A549 treated with ZK216348 at 1 μM for 4 hours (cell line): ENCODE measurements at places on chromosomes 1 and 21. TPM values are rescaled to one million over a fixed set of nuclear protein-coding genes. Genes with fewer than 3 reads are reported as not detected.

DDOST gene
- total RNA-seq, result 159 to 213 TPM (median 204 TPM) in 5 replicates

KCNE1 gene
- not detected in 5 replicates for total RNA-seq

SPRR2B gene
- not detected in 5 replicates for total RNA-seq

NGF gene
- 1.6 to 2.4 TPM (median 1.8 TPM) in 5 replicates for total RNA-seq

OR10Z1 gene
- total RNA-seq, result not detected in 5 replicates

SOD1 gene
- total RNA-seq, result 360 to 467 TPM (median 384 TPM) in 5 replicates

ADAR gene
- 64.0 to 86.1 TPM (median 74.2 TPM) in 5 replicates for total RNA-seq

HSD11B1 gene
- total RNA-seq, result 0.12 to 0.44 TPM in 2 of 5 replicates, not detected in the others

TMCO4 gene
- total RNA-seq, result 5.2 to 7.3 TPM (median 6.6 TPM) in 5 replicates

FCRLA gene
- total RNA-seq, result not detected in 5 replicates

DNAH14 gene
- 10.9 to 22.4 TPM (median 16.4 TPM) in 5 replicates for total RNA-seq

NFASC gene
- 0.83 to 1.9 TPM (median 1.0 TPM) in 5 replicates for total RNA-seq
